PC-3 (cell line): ENCODE measurements at places on chromosomes 12 and 14.
A peak's percentile ranks its signal among the peaks of the same experiment; 100 is the strongest.

DNA sequence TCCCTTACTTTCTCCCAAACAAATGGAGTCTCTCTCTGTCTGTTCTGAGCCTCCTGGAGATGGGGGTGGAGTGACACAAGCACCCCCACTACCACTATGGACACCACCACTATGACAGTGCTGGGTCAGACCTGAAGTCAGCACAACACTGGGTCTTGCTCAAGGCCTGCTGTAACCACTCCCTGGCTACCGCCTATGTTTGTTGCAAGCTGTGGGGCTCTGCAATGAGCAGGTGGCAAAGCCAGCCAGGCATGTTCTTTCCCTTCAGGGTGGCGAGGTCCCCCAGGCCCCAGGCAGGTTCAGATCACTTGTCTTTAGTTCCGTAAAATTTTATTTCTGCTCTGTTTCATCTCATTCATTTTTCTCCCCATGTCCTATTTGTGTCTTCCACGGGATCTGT is 349.8 kb downstream of the TMEM121 start:
- no peak for DNase-seq

DNA sequence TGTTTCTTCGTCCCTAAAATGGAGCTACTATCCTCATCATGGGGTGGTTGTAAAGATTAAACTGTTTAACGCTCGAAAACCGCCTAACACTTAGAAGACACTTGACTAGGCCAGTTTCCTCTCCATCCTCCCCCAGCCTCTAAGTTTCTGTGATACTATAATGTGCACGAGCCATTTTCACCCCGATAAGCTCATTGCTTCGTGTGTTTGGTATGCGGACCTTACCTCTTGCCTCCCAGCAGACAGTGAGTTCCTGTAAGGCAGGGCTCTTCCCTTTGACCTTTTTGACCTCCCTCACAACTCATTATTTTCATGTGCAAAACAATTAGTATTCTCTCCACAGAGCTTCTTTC is 499 bp upstream of the GXYLT1 start:
- peak; percentile 2 for DNase-seq

DNA sequence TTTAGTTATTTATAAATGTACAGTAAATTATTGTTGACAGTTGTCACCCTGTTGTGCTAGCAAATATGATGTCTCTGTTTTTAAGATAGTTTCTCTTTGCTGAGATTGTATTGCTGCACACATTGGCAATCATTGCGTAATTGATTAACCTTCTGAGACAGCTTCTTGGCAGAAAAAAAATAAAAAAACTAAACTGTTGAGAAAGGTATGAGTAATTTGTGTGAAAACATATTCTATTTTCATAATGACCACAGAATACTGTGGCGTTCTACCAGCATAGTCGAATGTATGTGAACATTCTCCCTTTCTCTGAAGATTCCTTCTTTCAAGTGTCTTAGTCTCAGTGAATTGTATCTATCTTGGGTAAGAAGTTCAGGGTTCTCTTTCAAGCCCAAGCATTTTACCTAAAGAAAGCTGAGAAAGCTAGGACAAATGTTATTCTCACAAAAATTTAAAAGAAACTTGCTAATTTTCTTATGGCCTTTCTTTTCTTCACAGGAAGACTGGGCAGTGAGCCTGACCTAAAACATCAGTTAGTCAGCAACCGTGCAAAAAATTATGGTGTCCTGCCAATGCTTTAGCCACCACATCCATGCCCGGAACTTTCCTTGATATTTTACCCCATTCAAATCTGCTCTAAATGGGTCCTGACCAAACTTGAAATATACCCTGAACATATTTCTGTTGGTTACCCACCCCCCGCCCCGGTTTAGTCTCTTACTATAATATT is 69.0 kb upstream of the REP15 start:
- peak; percentile 87 for DNase-seq

DNA sequence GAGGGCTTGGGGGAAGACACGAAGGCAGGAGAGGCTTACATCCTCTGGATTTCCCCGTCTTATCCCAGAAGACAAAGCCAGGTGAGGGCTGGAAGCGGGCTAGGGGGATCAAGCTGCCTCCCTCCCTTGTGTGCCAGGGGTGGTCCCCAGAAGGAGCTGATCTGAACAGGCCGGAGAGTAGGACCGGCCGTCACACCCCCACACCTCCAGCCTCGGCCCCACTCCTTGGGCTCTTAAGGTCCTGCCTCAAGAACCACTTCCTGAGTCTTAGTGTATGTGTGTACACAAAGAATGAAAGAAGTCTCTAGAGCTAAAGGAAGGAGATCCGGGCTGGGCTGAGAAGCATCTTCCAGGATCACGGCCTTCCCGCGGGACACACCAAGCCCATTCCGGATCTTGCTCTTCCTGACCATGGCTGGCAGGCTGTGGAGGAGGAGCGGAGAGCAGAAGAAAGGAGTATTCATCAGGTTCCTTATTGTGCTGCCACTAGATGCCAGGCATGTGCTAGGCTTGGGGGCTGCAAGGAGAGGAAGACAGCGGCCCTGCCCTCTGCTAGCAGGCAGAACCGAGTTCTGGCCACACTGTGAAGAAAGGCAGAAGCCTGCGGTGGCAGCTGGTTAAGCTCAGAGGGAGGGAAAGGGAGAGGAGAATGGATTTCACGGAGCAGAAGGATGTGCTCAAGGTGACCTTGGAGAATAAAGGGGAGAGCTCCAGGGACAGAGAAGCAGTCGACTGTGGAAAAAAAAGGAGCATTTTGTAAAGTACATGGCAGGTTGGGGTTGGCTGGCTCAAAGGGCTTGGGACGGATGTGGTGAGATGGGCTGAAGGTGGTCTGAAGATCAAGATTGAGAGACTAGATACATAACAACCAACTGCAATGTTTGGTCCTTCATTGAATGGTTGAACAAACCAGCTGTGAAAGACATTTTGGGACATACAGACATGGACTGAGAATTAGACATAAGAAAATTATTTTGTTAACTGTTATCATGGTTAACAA is 1.3 kb upstream of the CD63 start:
- DNase-seq, result peak; percentile 56

- DNase-seq, result no peak
Measured at GRCh38 chr12:131281016-131281415, 327.3 kb downstream of the ADGRD1 start.

DNA sequence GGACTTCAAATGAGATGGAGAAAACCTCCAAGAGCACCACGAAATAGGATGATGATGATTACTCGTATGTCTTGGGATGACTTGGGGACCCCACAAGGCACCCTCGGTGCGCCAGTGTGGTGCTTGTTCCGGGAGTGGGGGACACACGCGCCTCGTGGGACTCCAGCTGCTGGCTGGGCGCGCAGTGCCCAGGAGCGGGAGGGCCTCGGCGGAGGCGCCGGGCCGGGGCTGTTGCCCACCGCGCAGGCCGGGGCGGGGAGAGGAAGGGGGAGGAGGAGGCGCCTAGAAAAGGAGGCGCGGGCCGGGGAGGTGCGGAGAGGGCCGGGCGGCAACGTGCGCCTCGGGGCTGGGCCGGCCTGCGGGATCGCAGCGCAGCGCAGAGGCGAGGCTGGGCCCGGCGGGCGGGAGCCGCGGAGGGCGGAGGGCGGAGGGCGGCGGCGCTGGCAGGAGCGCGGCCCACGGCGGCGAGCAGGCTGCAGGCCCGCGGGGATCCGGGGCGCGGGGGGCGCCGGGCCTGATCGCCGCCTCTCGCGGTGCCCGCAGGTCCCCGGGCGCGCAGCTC is at the start of gene RFLNA:
TSS of gene RFLNA (plus strand) at position 314 of the 562 bp plus-strand sequence. CDS start 337 bp downstream, outside the sequence.
- DNase-seq, result no peak

GRCh38 chr14:96484399-96484798 is 17.8 kb upstream of the PAPOLA start:
- DNase-seq, result peak; percentile 26

DNA sequence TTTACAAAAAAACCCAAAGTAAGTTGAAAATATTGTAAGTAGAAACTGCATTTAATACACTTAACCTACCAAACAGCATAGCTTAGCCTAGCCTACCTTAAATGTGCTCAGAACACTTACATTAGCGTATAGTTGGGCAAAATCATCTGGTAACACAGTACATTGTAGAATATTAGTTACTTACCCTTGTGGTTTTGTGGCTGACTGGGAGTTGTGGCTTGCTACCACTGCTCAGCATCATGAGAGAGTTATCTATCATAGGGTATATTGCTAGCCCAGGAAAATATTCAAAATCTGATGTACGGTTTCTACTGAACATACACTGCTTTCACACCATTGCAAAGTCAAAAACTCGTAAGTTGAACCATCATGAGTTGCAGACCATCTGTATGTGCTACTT is 141.7 kb upstream of the GARIN6 start:
- DNase-seq, result peak; percentile 22

- peak; percentile 85 for DNase-seq
Measured at GRCh38 chr12:53743266-53744129, 8.3 kb downstream of the CISTR start.

- DNase-seq, result no peak
Measured at GRCh38 chr14:75126121-75126544, 715 bp downstream of the NEK9 start.

DNA sequence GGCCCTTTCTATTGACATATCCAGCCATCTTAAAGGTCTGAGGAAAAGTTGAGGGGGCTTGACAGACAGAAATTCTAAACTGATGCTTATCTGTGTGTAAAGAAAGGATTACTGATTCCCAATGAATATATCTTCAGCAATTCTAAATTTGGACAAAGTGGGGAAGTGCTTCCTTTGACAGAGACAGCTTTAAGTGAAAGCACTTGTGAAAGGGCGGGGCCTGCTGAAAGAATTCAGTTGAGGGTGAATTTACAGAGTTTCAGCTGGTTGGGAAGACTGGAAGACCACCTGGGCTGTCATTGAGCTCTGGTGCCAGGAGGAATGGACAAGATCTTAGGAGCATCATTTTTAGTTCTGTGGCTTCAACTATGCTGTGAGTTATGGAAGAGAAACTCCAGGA is 412.5 kb upstream of the OR4E1 start:
- DNase-seq, result no peak

DNA sequence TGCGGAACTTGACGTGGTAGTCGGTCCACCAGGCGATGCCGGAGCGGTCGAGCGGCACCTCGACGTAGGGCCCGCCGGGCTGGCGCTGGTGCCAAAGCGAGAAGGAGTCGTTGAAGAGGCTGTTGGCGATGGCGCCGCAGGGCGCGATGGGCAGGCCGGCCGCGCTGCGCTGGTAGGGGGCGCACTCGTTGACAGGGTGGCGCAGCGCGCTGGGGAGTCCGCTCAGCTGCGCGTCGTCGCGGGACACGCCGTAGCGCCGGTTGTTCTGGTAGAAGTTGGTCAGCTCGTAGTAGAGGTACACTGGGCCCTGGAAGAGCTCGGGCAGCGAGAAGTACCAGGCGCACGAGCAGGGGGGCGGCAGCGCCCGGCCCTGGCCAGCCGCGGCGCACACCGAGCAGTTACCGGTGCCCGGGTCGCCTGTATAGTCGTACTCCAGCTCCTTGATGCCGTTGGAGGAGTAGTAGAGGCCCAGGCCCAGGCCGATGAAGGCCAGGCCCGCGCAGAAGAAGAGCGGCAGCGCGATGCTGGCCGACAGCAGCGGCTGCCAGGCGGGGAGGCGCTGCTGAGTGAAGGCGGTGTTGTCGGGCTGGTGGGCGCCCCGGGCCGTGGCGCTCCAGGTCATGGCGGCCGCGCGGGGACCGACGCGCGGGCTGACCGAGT is 482 bp downstream of the TMEM30B start:
- DNase-seq, result peak; percentile 84

- no peak for DNase-seq
Measured at GRCh38 chr12:127145929-127146789, 1120.8 kb upstream of the TMEM132C start.

GRCh38 chr12:6276956-6277620 is 33.4 kb upstream of the PLEKHG6 start:
- DNase-seq, result peak; percentile 35

DNA sequence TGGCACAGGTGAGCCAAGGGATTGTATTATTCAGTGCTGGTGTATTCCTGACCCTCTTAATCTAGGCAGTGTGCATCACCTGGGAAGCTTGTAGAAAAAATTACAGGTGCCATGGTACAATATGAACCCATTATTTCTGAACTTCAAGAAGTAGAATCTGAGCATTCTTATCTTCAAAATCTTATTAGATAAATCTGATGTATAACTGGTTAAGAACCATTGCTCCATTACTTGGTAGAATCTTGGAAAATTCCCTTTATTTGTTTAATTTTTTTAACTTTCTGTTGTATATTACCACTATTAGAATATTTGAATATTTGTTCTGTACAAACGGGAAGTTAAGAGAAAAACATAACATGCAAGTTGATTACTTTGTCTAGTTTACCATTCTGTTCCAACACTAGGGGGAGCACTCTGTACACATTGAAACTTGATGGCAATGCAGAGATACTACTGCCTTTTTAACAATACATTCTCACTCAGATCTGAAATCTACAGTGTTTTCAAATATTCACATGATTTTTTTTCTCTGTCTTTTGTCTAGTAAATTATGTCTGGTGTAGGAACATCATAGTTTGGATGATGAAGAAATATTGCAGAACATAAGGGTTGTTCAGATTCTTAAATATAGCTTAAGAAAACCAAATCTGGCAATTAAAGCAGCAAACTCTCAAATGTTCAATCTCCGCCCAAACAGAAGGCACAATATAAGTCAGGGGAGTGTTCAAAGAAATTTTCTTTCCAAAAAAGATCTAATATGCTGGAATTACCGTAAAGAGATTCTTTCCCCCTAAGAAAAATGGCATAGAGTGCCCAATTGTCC is 196.6 kb downstream of the PCNX1 start:
- peak; percentile 78 for DNase-seq

DNA sequence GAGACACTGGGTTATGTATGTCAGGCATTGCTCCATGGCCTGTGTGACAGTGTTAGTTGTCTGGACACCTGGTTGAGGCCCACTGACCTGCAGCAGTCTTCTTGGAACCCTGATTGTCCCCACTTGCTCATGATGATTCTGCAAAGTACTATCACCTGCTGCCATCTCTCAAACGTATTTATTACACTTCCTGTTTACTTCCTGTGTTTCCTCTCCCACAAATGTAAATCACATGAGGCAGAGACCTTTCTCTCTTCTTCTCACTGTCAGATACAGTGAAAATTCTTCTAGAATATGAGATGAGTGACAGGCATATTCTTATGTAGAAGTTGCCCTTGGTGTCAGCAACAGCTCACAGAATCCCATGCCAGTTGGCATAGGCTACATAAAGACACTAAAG is 186.9 kb upstream of the CNTN1 start:
- DNase-seq, result no peak

DNA sequence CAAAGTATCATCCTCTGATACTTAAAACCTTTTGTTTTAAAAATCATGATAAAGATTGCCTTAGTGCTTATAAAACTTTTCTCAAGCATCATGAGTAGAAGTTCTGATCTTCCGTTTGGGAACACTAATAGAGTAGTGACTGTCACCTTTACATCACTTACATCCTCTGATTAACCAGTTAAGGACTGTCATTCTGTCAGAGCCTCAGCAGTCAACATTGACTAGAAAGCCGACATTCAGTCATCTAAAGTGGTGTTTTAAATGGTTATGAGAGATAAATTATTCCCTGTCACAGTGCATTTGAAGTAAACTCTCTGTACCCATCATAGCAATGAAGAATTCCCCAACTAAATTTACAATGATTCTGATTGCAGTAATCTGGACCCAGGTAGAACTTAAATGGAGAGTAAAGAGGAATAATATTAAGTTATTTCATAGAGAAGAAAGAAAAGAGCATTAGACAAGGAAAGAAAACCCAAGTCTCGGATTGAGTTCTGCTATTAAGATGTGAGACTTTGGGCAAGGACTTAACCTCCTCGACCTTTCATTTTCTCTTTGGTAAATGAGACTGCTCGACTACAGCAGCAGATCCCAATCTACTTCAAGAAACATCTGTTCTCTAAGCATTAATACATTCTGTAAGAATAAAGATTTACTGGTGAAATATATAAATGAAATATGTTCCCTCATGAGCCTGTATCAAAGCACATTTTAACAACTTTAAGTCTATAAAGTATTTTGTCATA is 563.9 kb upstream of the LMO3 start:
- DNase-seq, result no peak
